ENCODE measurements at places on chromosomes 1 and 21.

DNA sequence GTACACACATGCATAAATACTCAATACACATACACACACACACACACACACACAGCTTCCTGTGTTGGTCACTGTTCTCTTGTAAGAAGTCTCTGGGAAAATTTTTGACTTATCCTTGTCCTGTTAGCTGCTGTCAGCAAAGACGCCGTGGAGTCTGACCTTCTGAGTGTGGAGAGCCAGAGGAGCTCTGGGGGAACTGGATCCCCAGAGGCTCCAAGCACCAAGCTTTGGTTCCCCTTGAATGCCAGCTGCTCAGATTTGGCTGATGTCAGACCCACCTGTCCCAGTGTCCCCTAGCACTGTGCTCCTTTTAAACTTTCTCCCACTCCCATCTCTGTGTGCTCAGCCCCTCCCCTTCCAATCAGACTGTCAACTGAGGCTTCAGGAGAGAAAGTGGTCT, 319.1 kb downstream of the CAMTA1 start:
- DNase-seq, result no peak

GRCh38 chr1:54885807-54886723, 930 bp downstream of the DHCR24 start:
- no peak for DNase-seq

GRCh38 chr1:45101947-45102346, 89.9 kb downstream of the UROD start:
- DNase-seq, result no peak

GRCh38 chr1:27868932-27869718, 3.2 kb upstream of the THEMIS2 start:
- no peak for DNase-seq

DNA sequence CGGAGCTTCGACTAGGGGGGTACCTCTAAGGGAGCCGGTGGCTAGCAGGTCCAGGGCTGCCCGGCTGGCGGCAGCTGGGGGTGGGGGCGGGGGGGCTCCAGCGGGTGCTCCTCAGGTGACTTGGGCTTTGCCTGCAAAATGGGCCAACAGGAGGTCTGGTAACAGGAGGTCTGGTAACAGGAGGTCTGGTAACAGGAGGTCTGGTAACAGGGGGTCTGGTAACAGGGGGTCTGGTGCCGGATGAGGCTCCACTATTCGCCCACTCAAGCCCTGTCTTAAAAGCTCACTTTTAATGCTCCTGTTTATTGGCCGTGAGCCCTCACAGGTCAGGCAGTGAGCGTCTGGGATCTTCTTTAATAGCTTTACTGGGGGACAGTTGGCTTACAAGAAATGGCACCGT, 40.4 kb upstream of the ACTRT2 start:
- no peak for DNase-seq

DNA sequence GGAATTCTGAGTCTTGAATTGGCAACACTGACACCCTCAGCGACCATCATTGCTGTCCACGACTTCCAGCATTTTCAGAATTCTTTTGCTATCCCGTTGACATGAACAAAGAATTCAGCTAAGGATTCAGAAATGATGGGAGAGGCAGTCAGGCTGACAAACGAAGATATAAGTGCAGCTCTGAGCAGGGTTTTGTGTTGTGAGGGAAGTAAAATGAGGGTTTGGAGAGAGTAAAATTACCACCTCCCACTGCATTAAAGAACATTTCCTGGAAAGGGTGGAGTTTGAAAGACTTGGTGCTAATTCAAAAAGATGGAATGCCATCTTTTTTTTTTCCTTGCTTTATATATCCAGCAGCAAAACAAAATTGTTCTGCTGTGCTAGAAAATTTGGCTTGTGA, 4.9 kb upstream of the ELK4 start:
- DNase-seq, result no peak

Data from SJSA1 (cell line).